ENCODE measurements at places on chromosomes 2 and 18.

DNA sequence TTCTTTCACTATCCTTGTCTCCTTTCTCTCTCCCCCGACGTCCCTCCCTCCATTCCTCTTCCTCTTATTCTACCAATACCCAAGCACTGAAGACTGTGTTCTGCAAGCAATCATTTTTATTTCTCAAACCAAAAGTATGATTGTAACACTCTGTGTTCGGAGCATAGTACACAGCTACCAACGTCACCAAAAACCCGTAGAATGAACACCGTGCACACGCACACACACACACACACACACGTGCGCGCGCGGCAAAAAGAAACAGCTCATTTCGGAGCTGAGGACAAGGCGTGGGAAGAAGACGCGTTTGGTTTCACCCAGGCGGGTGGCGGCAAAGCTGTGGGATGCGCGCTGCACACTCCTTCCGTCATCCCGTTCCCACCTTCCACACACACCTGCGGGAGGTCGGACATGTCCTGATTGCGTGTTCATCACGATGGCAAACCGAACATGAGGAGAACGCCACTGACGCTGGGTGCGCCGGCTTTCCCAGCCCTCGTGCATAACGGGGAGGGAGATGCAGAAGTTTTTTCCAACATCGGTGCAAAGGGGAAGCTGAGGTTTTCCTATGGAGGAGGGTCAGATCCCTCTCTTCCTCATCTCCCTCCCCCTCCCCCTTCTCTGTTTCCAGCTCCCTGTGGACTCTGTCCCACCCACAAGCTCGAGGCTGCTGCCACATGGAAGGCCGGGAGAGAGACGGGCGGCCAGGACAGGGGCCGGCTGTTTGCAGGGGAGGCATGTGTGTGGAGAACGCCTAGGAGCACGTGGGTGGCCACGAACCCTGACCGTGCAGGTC, 20.4 kb downstream of the MBP start:
- DNase-seq: no peak

- DNase-seq: no peak
Measured at GRCh38 chr2:54191361-54192135, 64.5 kb downstream of the TSPYL6 start.

DNA sequence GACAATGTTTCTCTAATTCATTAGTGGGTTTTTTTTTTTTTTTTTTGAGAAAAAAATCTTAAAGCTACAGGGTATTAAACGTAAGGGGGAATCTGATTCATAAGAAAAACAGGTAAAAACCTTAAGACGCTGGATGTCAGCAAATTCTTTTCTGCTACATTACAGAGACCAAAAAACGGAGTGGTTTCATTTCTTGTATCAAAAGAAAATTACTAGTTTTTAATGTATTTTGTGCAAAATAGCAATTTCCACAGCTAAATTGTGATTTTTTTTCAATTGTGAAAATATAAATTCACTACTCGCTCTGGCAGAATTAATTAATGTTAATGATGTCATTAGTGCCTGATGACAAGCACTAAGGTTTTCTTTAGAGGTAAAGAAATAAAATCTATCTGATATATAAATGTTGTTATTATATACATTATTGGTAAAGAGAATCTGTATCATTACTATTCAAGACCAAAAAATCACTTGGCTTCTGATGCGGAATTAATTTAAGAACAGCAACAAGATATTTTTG, 9.9 kb downstream of the OTX1 start:
- no peak for DNase-seq

GRCh38 chr18:12882453-12883371, 1.3 kb downstream of the PTPN2 start:
- peak; percentile 39 for DNase-seq

DNA sequence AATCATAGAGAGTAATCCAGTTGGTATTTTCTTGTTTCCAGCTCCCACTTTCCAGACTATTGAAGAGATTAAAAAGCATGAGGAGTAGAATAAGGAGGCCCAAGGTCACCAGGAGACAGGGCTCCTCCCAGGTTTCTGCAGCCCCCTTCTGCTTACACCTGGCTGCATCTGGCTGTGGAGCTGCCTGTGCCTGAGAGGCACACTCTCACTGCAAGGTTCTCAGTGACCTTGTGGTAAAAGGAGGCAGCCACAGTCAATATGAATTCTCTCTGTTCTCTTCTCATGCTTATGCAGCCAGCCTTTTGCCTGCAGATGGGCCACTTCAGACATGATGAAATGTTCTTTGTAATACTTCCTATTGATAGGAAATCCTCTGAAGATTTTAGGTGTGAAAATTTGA, 233.7 kb downstream of the MYO3B start:
- DNase-seq: no peak

DNA sequence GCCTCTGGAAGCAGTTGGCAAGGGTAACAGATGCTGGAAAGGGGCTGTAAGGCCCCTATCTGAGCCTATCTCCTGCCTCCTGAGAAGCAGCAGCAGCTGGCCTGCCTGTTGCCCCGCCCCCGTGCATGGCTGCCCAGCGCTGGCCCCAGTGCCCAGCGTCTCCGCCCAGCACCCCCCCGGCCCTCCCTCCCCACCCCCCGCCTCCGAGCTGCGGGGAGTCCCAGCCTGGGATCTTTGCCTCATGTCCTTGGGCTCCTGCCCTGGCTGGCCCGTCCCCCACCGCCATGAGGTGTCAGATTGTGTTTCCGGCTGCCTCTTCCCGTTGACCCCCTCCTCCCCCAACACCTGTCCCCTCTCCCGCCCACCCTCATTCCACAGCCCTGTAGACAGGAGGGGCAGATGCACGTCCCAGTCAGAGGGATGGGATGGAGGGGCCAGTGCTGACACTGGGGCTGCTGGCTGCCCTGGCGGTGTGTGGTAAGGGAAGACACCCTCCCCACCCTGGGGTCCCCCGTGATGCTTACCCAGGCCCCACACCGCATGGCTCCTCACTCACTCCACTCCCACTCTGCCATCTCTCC, at the start of gene CHRND:
CHRND (plus strand) TSS at position 370 of the 581 bp plus-strand sequence; CDS start at position 426, 56 bp downstream.
- no peak for DNase-seq

DNA sequence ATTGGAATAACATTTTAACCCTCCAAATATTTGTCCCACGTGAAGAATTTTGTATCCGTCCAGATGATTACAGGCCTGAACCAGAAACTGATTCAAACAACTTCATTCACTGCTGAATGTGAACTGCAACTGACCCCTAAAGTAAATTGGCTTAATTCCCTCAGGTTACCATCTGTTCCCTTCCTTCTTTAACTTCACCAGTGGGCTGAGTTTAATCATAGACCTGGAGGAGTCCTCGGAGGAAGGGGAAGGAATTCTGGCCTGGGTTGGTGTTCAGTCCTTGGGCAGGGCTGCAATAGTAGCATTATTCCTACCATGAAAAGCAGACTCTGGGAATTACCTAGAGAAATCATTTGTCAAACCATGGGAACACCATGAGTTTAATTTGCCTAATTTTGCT, 207.4 kb downstream of the TMEM247 start:
- DNase-seq: no peak

- no peak for DNase-seq
Measured at GRCh38 chr18:29726646-29727045, 1315.9 kb downstream of the DSC3 start.

GRCh38 chr2:151459358-151459757, 49.7 kb downstream of the RIF1 start:
- DNase-seq: peak; percentile 68

GRCh38 chr2:105739426-105739825, 5.3 kb upstream of the NCK2 start:
- DNase-seq: no peak

DNA sequence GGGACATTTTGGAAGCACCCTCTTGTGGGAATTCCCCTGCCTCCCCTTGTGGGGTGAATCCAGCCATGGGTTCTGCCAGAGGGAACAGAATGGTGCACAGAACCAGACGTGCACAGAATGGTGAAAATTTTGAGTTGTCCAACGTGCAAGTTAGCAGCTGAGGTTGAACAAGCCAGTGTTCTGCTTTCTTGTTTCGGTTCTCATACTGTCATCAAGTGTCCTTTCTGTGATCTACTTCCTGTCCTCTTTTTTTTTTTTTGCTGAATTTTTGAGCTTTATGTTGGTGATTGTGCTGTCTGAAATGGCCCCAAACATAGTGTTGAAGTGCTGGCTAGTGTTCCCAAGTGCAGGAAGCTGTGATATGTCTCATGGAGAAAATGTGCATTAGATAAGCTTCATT, 21.5 kb upstream of the REEP1 start:
- no peak for DNase-seq

GRCh38 chr2:144078106-144078505, 441.8 kb downstream of the ZEB2 start:
- no peak for DNase-seq

- DNase-seq: peak; percentile 86
Measured at GRCh38 chr2:66929632-66930338, 467.3 kb upstream of the ETAA1 start.

DNA sequence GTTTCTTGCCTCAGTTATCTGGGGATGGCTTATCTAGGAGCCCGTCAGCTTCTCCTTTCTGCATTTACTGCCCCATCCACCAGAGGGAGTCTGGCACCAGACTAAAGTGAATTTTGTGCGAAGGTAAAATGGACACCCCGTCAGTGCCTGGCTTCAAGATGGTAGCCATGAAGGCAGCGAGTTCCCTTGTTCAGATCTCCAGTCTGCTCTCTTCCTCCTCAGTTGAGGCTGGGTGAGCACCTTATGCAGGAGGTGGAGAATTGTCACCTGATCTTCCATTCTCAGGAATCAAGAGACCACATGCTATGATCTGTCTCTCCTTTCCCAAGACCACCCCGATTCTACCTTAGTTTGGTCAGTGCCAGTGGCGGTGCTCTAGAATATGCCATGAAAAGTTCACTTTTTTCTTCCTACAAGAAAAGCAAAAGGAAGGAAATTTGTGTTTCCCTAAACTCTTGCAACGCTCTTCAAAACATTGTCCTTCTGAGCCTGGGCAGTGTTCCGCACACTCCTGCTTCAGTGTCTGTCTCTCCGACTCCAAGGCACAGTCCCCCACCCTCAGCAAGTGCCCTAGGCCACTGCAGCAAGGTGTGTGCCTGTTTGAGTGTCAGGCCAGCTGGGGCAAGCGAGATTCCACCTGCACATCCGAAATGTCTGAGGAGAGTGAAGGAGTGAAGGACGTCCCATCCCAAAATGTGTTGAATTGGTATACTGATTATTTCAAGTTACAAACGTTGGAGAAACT, 168.6 kb downstream of the SS18 start:
- DNase-seq: peak; percentile 38

- DNase-seq: no peak
Measured at GRCh38 chr18:36450264-36450663, 152.8 kb downstream of the FHOD3 start.

DNA sequence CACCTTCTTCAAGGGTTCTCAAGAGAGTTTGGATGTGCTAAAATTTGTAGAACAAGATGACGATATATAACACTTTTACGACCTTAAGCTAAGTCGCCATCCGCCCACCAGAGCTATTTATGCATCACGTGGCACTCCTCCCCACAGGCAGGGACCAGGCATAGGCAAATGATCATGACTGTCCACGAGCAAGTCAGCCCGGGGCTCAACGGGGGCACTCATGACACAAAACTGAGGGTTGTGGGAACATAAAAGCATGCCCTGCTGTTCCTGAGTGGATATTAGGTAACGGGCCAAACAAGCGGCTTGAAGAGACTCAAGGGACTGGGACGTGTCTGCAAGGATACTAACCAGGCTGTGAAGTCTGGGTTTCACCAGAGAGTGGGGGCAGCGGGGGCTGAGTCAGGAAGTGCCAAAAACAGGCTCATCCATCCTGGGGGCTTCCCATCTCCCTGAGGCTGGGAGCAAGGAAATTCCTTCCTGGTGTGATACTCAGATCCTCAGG, 58.1 kb downstream of the FAM178B start:
- DNase-seq: no peak

- no peak for DNase-seq
Measured at GRCh38 chr2:156151351-156151750, 181.2 kb downstream of the NR4A2 start.

- peak; percentile 0 for DNase-seq
Measured at GRCh38 chr18:53018791-53019190, 678.8 kb downstream of the DCC start.

GRCh38 chr2:635687-636621, 41.3 kb downstream of the TMEM18 start:
- DNase-seq: no peak

DNA sequence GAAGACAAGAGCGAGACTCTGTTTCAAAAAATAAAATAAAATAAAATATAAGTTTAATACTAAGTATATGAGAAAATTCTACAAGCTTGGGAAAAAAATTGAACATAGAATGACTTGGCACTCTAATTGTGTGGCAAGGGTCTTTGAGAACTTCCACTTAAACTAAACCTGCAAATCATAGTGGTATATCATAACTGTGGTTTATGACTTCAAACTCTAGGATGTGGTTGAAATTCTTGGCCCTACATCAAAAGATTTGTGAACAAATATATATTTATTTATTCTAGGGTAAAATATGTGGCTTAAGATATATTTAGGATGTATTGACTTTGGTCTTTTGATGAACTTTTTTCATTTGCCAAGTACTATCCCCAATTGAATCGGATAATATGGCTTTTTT, 3.1 kb upstream of the FAM171B start:
- peak; percentile 67 for DNase-seq

DNA sequence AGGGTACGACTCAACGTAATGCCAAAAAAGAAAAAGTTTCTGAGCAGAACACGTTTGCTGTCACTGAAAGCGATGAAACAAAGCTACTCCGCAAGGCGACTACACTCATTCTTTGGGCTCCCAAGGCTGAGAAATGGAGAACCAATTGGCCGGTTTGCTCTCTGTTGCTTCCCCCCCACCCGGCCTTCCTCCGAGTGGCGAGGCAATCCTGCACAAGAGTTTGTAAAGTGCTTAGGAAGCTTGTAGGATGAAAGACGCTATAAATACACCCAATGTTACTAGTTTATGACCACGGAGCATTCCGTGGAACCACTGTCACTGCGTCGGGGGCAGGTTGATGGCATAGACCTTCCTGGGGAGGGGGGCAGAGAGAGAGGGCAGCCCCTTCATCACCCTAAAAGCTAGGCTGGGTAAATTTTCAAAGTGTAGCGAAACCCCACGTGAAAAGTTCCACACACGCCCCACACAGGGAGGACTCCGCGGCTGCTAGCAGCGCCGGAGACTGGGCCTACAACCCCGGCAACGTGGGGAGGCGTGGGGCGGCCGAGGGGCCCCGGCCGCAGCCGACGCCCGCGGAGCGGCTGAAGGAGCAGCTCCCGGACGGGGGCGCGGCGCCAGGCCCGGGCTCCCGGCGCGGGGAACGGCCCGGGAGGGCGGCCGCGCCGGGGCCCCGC, 915 bp downstream of the CUL3 start:
- peak; percentile 56 for DNase-seq

All from iris pigment epithelial cell (primary cell).